ENCODE measurements at places on chromosomes 5 and 9.

DNA sequence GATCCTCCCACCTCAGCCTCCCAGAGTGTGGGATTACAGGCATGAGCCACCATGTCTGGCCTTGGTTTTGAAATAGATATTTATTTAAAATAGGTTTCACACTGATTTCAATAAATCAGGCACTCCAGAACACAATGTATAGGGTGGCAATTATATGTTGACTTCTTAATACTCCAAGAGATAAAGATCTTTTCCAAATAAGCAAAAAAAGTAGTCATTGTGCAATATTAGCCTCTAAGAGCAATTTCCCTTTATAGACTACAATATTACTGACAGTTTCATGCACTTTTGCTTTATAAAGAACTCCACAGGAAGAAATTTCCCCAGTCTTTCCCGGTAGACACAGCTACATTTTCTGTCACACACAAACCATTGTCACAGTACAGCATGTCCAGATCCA, 23.4 kb upstream of the RUFY1 start:
- DNase-seq: no peak

DNA sequence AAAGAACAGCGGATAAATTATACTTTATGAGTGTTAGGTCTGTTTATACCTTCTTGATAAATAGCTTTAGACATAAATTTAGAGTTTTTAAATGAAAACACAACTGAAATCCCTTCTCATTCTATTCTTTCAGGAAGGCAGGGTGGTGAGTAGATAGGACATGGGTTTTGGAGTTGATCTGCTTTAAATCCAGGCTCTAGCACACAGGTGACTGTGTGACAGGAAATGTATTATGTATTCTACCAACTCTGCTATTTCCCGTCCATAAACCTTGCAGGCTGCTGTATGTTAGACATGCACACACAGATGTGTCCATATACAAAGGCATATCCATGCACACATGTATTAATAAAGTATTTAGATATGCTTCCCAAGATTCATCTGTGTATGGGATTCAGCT, 19.3 kb upstream of the CARTPT start:
- no peak for DNase-seq

DNA sequence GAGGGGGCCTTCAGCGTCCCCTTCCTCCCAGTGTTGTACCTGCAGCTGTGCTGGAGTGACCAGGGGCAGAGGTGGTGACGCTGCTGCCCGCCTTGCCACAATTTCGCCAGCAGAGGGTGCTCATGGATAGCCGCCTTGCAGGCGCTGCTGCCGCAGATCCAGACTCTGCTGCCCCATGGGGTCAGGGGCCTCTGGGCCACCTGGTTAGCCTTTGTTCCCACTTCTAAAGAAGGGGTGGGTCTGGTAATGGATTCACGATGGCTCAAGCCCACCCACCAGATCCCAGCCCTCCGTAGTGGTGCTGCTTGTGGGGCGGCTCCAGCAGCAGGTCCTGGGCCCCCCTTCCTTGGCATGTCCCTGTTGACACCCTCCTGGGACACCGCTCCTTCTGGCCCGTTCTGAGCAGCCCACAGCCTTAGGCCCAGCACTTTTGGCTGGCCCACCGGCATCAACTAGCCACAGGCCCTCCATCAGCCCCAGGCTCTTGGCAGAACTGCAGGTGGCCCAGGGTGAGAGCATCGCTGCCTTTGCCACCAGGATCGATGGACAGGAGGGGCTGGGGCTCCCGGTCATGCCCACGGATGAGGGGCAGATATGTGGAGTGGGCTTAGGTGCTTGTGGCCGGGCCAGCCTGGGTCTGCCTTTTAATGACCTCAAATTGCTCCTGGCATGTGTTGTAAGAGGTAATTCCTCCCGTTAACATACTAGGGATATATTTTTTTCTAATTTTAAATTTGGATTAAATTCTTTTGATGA, 57.2 kb downstream of the COL5A1 start:
- no peak for DNase-seq

DNA sequence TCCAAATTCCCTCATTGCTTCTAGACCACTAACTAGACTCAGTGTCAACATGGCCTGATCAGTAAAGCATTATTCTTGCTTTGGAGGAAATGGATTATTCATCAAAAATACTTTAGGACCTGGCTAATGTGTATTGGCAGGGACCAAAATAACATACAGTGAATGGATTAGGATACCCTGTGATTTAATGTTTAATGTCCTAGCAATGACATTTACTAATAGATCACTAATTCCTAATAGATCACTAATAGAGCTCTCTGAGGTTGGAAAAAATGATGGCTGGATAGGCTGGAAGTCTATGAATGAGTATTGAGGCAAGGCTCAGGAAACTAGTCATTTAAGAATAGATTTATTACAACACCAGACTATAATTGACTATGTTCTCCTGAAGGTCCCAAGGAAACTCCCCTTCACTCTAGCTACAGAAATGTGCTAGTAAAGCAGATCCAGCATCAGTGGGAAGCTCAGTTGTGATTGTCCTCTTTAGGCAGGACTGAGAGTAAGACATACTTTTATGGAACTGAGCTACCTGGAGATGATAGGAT, 46.1 kb upstream of the CHSY3 start:
- DNase-seq: no peak

DNA sequence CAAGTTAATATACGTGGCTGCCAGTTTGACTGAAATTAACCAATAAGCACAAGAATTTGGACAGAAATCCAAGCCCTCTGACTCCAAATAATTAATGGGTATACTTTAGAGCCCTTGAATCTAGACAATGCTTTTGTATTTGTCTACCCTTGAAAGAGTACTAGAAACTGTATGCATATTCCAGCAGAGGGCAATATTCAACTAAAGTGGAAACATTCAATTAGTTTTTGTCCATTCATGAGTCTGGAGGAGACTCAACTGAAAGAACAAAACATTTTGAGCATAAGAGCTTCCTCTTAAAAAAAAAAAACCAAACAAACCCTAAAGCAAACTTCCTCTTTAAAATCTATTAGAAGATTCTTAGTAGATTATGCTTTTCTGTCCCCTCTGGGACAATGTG, 157.8 kb downstream of the ARHGEF28 start:
- DNase-seq: no peak

- DNase-seq: no peak
Observed at GRCh38 chr5:143695941-143696340, 116.0 kb upstream of the HMHB1 start.

DNA sequence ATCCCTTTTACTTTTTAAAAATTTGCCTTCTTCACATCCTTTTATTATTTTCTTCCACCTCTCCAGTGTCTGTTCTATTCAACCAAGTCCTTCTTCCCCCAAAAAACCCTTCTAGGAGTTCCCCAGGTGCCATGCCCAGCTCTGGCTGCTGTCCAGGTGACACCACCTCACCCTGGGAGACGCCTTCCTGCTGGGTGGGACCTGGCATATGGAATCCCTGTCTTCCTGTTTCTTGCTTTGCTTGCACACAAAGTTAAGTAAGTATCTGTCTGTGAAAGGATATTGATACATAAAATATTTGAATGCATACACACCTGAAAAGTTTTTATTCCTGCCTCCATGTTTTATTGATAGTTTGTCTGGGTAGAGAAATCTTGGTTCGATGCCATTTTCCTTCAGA, 23.1 kb upstream of the MED10 start:
- no peak for DNase-seq

GRCh38 chr9:33109850-33110595, 33.5 kb upstream of the SMU1 start:
- DNase-seq: no peak

GRCh38 chr5:141691286-141691866, 9.3 kb upstream of the ARAP3 start:
- no peak for DNase-seq

- DNase-seq: no peak
Observed at GRCh38 chr9:129138144-129138462, 26.9 kb downstream of the PTPA start.

DNA sequence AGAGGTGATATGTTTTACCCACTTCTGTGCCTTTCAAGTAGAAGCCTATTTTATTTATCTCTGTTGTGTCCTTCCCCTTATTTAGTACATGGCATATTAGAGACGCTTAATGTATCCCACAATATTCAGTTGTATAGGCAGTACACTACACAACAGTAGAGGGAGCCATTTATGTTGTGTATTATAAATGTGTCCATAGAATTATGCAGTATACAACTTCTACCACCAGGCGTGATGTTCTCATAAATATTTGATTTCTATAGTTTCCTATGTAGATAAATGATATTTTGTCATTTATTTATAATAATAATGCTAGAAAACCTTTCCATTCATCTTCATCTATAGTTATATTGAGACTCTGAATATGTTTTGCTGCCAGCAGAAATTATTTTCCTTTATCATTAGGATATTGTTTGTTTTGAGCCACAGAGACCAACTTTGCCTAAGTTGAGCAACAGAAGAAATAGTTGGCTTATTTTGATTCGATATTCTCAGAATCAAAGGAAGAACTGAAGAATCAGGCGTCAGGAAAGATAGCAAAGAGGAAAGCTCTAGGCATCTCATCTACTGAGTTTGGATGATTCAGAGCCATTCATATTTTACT, 81.7 kb downstream of the ADAMTS19 start:
- no peak for DNase-seq

GRCh38 chr5:128455841-128456361, 82.1 kb downstream of the FBN2 start:
- DNase-seq: no peak

DNA sequence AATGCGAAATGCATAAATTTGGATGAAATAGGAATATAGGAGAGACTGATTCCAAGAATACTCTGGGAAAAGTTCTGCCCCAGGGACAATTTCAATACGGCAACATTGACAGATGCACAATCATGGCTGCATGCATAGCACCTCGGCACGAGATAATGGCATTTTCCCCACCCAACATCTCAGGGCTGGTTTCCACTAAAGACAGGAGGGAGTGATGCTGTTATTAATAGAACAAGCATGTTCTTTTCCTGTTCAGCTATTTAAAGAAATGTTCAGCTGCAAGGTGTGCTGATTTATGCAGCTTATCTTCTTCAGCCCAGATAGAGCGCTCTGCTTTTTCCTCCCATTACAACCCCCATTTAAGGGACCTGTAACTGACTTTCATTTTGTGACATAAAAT, 740.2 kb downstream of the TLR4 start:
- no peak for DNase-seq

DNA sequence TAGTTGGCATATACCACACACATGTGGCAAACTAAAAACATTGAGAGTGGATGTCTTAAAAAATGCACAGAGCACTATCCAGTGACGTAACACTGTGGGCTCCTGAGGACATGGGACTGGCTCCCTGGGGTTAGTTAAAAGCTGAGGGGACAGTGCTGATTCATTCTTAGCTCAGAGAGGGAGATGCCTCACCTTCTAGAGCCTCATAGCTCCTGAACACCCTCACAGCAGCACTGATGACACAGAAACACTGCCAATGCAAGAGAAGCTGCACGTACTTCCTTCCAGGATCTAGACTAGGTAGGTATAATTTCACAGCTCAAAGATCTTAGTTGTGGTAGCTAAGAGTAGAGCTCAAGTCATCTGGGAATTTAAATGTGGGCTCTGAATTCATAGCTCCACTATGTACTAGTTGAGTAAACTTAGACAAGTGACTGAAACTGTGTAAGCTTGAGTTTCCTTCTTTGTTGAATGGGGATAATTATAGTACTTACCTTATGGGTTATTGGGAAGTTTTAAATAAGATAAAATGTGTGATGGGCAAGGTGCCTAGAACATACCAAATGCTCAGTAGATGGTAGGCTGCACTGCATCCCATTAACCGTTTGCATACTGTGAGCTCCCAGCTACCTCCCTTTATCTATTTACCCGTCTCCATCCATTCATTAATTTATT, 279.9 kb downstream of the ASTN2 start:
- DNase-seq: no peak

- DNase-seq: peak; percentile 85
Observed at GRCh38 chr9:2722715-2723114, 5.4 kb downstream of the KCNV2 start.

DNA sequence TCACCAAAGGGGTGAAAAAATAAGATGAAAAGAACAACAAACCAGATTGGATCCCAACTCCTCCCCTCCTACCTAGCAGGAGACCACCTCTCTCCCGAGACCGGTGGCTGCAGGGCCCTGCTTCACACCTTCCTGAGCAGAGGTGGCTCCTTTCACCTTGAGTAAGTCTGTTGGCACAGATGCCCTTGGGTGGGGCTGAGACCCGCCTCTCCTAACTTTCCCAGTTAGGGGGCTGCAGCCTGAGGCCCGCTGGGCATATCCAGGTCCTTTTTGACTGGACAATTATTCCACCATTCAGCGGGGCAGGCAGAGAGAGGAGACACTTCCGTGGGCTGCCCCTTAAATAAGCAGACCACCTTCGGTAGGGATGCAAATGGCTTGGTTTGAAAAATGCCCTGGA, 1.3 kb downstream of the SLC25A48 start:
- no peak for DNase-seq

DNA sequence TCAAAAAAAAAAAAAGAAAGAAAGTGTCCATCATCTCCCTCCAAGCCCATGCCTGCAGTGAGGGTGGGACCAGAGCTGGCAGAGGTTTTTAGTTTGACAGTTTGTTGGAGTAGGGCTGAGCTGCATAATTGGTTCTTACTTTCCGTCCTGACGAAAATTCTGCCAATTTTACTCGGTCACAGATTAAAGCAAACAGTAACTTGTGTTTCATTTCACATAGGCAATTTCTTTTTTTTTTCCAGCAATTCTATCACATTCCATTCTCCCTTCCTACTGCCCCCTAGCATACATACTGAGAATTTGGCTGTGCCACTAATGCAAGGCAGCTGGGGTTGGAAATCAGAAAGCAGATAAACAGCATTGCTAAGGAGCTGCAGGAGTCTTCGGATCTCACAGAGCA, 132.4 kb downstream of the FRMD3 start:
- DNase-seq: no peak

GRCh38 chr9:127720865-127721227, 5.0 kb downstream of the TTC16 start:
- DNase-seq: no peak

DNA sequence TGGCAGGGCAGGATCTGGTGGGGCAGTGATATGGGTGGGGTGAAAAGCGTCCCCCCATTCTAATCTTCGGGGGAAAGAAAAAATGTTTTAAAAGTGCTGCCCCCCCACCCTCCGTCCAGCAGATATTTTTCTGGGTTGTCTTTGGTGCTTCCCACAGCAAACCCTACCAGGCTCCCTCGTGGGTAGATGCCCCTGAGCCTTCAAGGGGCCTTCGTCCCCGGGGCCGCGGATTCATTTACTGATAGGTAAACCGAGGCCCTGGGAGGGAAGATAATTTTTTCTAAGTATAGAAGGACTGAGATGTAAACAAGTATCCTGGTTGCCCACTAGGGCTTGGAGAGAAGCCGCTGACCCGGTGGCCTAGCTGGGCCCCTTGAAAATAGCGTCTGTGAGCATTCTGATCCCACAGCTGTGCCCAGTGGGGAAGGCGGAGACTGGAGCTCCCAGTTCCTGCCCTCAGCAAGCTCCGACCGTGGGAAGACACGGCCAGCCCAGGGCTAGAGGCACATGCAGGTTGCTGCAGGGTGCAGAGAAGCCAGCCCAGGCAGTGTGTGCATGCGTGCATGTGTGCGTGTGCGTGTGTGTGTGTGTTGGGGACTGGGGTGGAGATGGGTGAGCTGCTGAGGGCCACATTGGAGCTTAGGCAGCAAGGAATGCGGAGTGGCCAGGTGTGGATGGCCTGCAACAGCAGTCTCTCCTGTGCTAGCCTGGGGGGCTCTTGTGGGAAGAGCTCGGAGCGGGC, 6.0 kb upstream of the RXRA start:
- no peak for DNase-seq

GRCh38 chr5:145449794-145450193, 385.3 kb downstream of the PRELID2 start:
- DNase-seq: no peak

All from kidney epithelial cell (primary cell).